ENCODE measurements at places on chromosomes 6 and 20. TPM values are rescaled to one million over a fixed set of nuclear protein-coding genes. Genes with fewer than 3 reads are reported as not detected.

The AGER gene
- 4.1 TPM for total RNA-seq

The FAM83B gene
- total RNA-seq, result 116 TPM

The PHACTR2 gene
- total RNA-seq, result 9.4 TPM

The SLC22A3 gene
- 15.7 TPM for total RNA-seq

The LRRC1 gene
- total RNA-seq, result 39.0 TPM

The MUCL3 gene
- not detected for total RNA-seq

The PLCB4 gene
- total RNA-seq, result 2.7 TPM

The TRIM10 gene
- 0.13 TPM for total RNA-seq

The TCF21 gene
- not detected for total RNA-seq

The OPN5 gene
- total RNA-seq, result not detected

The MRPL2 gene
- 20.3 TPM for total RNA-seq

The DEFB132 gene
- not detected for total RNA-seq

The CDH4 gene
- 4.0 TPM for total RNA-seq

The SLC22A16 gene
- 0.17 TPM for total RNA-seq
